Ureter (tissue), 1 donor: ENCODE measurements at places on chromosomes 11 and 22.

DNA sequence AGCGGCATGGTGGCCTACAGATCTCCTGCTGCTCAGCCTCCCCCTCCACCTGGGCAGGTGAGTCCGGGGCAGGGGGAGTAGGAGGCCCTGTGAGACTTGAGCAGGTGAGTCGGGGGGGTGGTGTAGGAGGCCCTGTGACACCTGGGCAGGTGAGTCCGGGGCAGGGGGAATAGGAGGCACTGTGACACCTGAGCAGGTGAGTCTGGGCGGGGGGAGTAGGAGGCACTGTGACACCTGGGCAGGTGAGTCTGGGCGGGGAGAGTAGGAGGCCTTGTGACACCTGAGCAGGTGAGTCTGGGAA is 299.3 kb downstream of the BRD1 start:
- DNase-seq: no peak

DNA sequence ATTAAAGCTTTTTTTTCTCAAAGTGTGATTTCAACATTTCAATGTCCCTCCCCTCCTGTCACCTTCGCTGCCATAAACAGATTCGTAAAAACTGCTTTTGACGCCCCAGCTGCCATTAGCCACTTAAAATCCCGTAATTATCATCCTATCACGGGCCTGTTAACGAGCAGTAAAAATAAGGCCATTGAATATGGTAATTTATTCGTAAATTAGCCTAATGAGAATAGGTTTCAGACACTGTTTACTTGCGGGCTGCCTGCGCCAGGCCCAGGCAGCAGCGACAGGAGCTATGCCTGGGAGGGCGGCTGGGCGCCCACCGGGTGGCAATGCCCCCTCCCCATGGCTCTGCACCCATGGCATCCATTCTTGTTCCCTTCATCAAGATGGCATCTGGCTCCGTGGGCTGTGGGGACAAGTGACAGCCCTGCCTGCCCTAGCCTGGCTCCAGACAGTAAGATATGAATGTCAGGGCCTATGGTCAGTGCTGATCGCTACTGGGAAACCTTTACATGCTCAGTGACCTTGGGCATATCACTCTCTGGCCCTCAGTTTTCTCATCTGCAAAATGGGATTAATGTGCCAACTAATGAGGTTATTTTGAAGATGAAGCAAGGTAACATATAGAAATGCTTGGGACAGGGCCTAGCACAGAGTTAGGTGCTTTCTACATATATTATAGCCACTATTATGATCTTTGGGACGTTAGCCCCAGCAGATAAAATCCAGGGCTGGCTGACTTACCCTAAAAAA is 500.8 kb downstream of the MN1 start:
- no peak for DNase-seq

DNA sequence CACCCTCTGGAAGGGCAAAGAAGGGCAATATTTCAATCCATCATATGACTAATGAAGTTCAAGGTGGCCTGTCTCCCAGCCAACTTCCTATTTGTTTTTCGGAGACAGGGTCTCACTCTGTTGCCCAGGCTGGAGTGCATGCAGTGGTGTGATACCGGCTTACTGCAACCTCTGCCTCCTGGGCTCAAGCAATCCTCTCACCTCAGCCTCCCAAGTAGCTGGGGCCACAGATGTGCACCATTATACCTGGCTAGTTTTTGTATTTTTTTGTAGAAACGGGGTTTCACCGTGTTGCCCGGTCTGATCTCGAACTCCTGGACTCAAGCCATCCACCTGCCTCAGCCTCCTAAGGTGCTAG is 13.4 kb downstream of the ABTB2 start:
- no peak for DNase-seq

- no peak for DNase-seq
Measured at GRCh38 chr11:46912526-46913150, 5.7 kb downstream of the LRP4 start.

- DNase-seq: no peak
Measured at GRCh38 chr22:18978506-18978905, 42.4 kb upstream of the PRODH start.
